Suppressor macrophage (primary cell): ENCODE measurements at places on chromosomes 4 and X.

- DNase-seq, result no peak
Observed at GRCh38 chrX:38095971-38096529, 89.7 kb downstream of the SYTL5 start.

DNA sequence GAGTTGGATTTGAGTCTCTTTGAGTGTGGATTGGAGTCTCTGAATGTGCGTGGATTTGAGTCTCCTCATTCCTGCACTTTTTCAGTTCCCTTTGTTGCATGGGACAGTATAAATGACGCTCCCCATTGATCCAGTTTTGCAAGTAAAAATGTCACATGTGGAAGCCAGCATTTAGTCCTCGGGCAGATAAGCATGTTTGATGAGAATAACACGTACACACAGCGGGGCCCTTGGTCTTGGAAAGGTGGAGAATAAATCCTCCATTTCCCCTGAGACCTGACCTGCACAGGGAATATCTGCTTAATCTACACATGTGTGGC, 8.1 kb downstream of the P2RY8 start:
- no peak for DNase-seq

- no peak for DNase-seq
Observed at GRCh38 chr4:78168029-78168428, 110.9 kb downstream of the FRAS1 start.

DNA sequence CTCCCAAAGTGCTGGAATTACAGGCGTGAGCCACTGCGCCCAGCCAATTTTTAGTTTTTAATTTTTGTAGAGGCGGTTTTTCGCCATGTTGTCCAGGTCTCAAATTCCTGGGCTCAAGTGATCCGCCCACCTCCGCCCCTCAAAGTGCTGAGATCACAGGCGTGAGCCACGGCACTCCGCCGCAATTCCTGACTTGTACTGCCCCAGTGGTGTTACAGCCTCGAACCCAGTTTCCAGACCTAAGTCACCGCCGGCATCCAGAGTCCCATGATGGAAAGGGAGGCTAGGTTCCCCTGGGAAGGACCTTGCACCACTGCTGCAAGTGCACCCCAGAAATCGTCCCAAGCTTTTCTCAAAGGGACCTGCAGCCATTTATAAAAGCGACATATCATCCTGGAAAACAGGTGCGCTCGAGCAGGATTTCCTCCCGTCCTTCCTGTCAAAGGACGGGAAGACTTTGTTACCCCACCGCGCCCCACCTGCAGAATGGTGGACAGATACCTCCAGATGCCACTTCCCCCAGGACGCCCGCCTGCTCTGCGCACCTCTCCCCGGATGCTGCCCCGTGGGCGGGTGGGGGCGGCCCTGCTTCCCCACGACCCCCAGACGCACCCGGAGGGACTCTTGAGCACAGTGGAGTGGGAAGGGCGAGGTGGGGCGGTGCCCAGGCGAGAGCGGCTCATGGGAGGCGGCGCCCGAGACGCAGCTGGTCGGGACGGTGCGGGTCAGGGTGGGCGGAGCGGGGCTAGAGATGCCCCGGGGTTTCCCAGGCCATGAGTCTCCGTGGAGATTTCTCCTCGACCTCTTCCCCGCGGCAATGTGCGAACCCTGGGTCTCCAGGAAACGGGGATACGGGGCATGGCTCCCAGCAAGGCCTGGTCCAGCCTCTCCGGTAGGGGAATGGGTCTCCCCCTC, 947 bp upstream of the RPL10 start:
- DNase-seq, result peak; percentile 69

- DNase-seq, result no peak
Observed at GRCh38 chr4:5796976-5797375, 86.0 kb downstream of the EVC start.

GRCh38 chr4:99891351-99891750, 2.9 kb downstream of the LAMTOR3 start:
- DNase-seq, result no peak

DNA sequence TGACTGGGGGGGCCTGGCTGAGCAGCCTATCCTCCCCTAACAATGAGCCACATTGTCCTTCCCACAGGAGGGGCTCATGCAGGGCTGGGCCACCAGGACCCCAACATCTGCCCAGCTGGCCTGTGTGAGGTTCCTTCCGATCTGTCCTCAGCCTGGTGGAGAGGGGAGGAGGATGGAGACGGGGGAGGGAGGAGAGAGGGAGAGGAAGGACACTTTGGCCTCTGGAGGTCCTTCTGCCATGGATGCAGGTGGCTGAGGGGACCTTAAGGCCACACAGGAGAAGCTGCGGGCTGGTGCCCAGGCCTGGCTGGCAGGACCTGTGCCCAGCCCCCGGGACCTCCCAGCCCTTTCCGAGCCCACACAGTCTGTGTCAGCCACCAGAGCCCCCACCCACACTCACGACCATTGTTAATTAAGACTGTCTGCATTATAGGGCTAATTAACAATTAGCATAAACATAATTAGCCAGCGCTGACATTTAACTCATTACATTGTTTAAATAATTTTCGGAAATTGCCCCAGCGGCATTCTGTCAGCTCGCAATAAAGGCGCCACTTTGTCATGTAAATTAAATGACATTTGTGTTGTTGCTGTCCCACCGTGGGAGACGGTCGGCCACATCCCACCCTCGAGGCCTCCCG, 53.0 kb upstream of the NKX1-1 start:
- DNase-seq, result no peak

- DNase-seq, result no peak
Observed at GRCh38 chr4:149306537-149306936, 509.1 kb downstream of the IQCM start.

DNA sequence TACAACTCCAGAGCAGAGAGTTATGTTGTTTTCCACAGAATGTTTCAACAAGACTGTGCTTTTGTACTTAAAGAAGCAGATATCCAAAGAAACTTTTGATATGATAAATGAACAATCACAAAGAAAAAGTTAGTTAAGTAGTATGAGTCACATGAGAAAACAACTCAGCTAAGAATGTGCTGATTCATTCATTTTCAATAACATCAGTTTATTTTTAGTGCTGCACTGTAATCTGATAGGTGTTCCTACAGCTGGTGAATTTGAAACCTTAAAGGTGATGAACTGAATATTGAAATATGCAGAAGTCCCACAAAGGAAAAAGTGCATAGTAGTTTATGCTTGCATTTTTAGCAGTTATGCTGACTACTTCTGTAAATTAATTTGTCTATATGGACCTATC, 180.3 kb upstream of the TENM3 start:
- DNase-seq, result no peak

- no peak for DNase-seq
Observed at GRCh38 chr4:23884741-23885140, 5.1 kb downstream of the PPARGC1A start.

- peak; percentile 65 for DNase-seq
Observed at GRCh38 chr4:55530691-55531090, 16.0 kb downstream of the CLOCK start.

DNA sequence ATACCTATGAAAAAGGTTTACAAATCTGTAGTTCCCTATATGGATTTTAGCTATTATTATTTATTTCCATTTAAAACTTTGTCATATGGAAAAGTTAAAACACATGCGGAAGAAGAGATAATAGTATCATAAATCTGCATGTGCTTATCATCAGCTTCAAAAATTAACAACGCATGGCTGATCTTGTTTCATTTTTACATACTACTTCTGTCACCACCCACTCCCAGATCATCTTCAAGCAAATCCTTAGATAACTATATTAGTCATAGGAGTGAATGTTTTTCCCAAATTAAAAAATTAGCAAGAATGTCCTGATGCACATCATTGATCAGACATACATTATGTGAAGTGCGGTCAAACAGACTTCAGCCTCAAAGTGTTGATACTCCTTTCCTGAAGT, 24.6 kb upstream of the MOB1B start:
- no peak for DNase-seq

DNA sequence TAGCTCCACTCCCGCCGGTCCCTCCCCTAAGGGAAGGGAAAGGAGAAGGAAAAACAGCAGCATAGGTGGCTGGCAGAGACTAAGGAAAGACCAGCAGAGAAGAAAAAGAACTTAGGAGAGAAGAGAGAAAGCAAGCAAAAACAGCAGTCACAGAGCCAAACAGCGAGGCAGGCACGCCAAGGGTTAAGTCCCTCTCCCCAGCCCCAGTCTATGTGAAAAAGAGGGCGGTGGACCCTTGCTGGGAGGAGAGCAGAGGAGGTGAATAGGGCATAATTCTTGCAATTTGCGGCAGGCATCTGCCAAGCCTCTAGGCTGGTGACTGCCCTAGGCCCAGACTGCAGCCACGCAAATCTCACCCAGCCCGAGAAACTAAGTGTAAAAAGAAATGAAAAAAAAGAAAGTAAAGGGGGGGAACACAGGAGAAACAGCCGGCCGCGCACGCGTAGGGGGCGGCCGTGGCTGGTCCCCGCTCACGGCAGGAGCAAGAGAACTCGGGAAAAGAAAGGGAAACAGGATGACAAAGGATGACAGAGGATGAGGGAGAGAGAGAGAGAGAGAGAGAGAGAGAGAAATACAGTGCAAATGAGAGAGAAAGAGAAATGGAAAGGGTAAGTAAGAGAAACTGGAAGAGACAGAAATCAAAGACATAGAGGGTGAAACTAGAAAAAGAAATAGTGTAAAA, 48.6 kb downstream of the MAGEA9 start:
- peak; percentile 1 for DNase-seq

GRCh38 chr4:169179609-169180521, 90.9 kb downstream of the SH3RF1 start:
- no peak for DNase-seq

GRCh38 chr4:4341861-4342650, 44.8 kb upstream of the NSG1 start:
- no peak for DNase-seq
